RPMI8226 (cell line): ENCODE measurements at places on chromosomes 1 and 21.

GRCh38 chr21:15722591-15723324, 7.0 kb upstream of the USP25 start:
- DNase-seq, result no peak

DNA sequence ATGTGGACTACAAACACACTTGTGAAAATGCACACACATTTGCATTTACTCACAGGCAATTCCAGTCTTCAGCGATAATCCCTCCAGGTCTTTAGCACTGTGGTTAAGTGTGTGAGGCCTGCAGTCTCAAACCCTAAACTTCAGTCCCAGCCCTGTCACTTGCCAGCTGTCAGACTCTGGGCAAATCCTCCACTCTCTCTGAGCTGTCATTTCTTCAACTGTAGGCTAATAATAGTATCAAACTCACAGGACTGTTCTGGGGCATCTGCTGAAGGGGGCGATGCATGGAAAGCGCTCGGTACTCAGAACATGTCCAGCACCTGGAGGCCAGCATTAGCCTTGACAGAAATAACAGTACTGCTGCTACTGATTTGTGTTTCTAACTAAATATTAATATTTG, 48.2 kb downstream of the NEK2 start:
- DNase-seq, result no peak

DNA sequence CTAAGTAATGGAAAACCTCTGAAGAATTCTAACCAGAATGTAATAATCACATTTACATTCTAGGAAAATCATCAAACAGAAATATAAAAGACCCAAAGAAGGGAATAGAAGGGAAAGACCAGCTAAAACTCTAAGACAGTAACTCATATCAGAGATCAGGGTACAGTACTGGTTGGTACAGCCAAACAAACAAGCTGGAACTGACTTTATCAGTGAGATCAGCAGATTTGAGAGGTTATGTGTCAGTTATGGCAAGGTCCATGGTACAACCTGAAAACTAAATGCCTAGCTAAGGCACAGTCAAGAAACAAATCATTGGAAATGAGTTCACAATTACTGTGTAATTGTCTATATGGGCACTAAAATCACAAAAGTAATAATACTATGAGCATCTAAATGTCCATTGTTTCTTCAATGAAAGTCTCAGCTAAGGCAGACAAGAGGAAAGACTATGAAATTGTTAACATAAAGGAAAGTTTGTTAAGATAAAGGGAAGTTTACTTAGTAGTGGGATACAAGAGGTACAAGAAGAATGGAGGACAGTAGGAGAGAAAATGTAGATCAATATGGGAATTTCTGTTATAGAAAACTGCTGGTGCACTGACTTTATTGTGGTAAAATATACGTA, 75.8 kb downstream of the TRIM33 start:
- no peak for DNase-seq

GRCh38 chr1:147478521-147478920, 62.8 kb upstream of the BCL9 start:
- DNase-seq, result no peak

DNA sequence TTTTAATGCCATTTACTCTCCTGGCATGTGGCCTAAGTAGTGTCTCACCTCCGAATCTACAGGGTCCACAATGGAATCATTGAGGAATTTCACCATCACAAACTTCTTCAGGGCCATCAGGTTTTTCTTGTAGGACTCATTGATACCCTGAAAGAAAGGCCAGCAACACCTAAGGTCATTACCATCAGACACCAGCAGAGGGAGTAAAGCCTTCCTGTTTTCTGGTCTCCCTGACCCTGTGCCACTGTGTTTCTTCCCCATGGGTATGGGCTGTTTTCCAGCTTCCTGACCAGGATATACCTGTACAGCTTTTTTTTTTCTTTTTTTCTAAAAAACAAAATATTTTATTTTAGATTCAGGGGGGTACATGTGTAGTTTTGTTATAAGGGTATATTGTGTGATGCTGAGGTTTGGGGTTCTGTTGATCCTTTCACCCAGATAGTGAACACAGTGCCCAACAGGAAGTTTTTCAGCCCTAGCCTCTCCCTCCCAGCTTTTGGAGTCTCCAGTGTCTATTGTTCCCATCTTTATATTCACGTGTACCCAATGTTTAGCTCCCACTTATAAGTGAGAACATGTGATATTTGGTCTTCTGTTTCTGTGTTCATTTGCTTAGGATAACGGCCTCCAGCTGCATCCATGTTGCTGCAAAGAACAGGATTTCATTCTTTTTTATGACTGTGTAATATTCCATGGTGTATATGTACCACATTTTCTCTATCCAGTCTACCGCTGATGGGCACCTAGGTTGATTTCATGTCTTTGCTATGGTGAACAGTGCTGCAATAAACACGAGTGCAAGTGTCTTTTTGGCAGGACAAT, 18.3 kb downstream of the PPT1 start:
- peak; percentile 70 for DNase-seq

- DNase-seq, result no peak
Observed at GRCh38 chr1:193525411-193525810, 339.0 kb upstream of the B3GALT2 start.

DNA sequence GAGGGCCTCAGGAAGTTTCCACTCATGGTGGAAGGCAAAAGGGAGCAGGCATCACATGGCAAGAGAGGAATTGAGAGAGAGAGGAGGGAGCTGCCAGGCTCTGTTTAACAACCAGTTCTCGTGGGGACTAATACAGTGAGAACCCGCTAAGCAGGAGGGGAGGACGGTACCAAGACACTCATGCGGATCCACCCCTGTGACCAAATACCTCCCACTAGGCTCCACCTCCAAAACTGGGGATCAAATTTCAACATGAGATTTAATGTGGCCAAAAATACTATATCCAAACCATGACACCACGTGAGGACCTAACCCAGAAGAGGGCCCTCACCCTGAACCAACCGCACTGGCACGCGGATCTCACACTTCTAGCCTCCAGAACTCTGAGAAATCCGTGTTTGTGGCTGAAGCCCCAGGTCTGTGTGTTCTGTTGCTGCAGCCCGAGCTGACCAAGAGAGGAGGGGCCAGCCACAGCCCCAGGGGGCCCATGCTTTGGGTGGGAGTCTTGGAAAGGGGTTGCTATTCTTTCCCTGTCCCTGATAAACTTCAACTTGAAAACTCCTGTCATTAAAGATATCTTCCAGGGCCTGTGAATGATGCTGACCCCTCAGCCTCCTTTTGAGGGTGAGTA, 32.0 kb downstream of the TRIM67 start:
- no peak for DNase-seq

DNA sequence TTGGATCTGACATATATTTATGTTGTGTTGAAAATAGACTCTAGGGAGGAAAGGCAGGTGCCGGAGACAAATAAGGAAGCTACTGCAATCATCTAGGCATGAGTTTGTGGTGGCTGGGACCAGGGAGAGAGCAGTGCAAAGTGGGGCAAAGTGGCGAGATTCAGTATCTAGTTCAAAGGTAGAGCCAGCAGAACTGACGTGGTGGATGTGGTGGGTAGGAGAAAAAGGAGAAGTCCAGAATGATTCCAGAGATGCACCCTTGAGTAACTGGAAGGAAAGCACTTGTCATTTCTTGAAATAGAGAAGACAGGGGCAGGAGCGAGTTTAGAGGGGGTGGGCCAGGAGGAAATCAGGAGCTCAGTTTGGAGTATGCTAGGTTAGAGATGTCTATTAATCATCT, 275.2 kb downstream of the KAZN start:
- no peak for DNase-seq

DNA sequence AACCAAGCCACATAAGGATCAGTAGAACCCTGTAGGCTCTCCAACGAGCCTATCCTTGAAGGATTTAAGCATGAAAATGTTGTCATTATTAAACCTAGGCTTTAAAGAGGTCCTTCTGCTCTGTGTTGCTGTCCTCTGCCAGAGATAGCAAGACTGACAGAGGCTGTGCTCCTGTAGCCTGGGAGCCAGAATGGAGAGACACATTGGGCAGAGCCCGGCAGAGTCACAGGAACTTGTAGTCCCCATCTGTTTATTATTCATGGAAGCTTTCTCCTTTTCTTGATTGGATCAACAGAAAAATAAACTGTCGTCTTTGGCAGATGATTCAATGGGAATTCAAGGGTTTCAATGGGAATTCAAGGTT, 19.2 kb upstream of the SLAMF1 start:
- DNase-seq, result no peak

DNA sequence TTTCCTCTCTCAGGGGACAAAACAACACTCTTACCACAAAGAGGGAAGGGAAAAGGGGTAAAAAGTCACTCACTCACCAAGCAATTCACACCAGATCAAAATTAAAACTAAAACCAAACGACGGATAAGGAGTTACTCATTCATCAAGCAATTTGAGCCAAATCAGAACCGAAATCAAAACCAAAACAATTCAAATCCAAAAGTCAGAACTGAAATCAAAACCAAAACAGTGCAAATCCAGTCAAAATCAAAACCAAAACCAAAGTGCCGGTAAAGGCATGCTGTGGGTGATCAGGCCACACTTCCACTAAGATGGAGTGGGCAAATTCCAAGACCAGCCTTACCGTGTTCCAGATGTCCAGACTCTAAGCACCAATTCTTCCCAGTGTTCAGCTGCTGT, 717.9 kb downstream of the AMY1C start:
- peak; percentile 18 for DNase-seq

GRCh38 chr1:52677076-52677806, 20.9 kb downstream of the COA7 start:
- no peak for DNase-seq

DNA sequence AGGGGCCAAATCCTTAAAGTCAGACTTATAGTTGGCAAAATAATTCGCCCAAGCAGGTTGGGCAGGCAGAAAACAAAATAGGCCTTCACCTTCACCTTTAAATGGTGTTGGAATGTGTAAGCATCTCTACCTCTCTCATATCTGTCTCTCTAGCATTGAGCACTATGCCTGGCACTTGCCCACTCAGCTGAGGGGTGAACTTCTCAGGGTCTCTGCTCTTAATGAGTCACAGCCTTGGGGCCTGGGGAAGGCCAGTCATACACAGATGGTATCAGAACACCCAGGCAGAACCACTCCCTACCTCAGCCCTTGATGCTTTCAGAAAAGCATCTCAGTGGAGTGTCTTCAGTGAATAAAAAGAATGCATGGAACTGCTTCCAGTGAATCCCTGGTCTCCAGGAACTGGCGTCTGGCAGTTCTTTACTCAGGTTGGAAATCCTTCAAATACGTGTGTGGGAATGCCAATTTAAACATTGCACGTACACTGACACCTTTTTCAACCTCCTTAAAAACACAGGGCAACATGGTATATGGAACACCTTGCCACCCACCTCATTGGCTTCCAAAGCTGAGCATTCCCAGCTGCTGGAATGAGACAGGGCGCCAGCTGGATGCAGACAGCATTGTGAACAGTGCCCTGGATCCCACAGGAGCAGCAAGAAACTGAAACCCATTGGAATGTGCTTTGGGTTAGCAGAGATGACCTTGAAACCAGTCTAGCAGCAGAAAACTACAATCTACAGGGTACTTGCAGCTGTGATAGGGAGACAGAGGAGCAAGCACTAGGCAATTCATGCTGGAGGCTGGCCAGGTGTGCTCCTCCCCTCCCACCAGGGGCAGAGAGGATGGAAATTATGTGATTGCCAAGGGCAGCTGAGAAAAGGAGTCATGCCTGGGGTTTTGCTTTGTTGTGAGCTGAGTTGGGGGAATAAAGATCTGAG, 30.0 kb downstream of the ZNF697 start:
- no peak for DNase-seq

DNA sequence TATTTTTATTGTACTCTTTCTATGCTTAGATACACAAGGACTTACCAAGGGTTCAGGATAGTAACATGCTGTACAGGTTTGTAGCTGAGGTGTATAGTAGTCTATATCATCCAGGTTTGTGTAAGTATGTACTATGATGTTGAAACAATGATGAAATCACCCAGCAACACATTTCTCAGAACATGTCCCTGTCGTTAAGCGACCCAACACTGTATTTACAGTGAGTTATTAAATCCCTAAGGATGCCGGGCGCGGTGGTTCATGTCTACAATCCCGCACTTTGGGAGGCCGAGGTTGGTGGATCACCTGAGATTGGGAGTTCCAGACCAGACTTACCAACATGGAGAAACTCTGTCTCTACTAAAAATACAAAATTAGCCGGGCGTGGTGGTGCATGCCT, 21.6 kb upstream of the RCOR3 start:
- DNase-seq, result no peak

DNA sequence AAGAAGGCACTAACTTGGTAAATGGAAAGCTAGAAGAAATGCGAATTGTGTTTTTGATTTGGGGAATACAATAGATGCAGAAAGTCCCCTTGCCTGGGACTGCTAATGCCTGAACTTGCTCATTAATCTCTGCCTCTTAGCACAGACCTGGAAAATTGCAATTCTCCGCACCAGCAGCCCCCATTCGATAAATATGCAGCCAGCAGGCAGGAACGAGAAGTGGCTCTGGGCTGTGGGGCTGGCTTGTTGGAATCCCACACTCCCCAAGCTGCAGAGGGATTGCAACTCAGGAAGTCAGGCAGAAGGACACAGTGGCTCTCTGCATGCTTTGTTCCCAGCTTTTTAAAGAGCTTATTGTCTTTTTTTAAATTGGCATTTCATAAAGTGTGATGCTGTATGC, 51.3 kb downstream of the PCP4 start:
- DNase-seq, result no peak

DNA sequence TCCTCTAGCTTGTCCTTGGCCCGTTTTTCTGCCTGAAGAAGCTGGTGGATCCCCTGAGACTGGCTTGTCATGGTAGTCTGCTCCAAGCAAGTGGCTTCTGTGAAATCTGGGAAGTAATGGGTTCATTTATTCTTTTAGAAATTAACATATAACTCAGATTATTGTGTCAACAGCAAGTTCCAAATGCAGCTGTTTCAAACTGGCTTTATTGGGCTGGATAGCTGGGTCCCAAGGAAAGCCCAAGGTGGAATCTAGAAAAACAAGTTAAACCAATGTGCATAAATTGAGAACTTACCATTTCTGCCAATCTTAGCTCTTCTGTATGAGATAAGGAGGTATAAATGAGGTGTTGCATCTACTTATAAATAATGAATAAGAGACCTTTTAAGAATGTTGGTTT, at the start of gene ATP6V1G3:
Gene ATP6V1G3 (minus strand): TSS at position 101 of the 400 bp plus-strand sequence. CDS start 30 bp downstream, at position 71.
- DNase-seq, result no peak

- DNase-seq, result peak; percentile 76
Observed at GRCh38 chr1:39490596-39491145, 765 bp upstream of the BMP8A start.

GRCh38 chr1:80375109-80375508, 1368.6 kb upstream of the ADGRL4 start:
- DNase-seq, result no peak

- no peak for DNase-seq
Observed at GRCh38 chr1:11576109-11576875, 77.9 kb downstream of the FBXO2 start.

GRCh38 chr21:41894922-41895557, 15.9 kb upstream of the PRDM15 start:
- no peak for DNase-seq

GRCh38 chr21:46100426-46100825, 2.5 kb downstream of the COL6A2 start:
- no peak for DNase-seq

GRCh38 chr1:74317663-74318062, 82.5 kb downstream of the TNNI3K start:
- no peak for DNase-seq

- no peak for DNase-seq
Observed at GRCh38 chr1:43878854-43879253, 54.7 kb upstream of the ARTN start.

GRCh38 chr1:91807921-91808620, 77.9 kb downstream of the TGFBR3 start:
- DNase-seq, result no peak
